ENCODE measurements at places on chromosomes 11 and 22.
A peak's percentile ranks its signal among the peaks of the same experiment; 100 is the strongest.

DNA sequence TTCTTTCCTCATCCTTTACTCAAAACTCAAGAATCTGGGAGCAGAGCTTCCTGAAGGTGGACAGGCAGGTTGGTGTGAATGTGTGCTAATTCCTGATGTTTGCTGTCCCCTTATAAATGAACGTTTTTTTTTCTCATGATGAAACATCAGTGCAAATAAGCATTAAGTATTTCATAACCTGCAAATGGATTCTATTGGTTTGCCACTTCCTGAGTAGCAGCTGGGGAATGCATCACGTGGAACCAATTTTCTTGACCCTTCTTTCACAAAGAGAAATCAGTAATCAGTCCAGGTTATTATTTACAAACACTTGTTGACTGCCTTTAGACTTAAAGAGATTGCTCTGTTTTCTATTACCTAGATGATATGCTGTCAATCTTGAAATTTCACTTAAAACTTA lies 40.1 kb upstream of the SCN3B start:
- DNase-seq, result no peak

GRCh38 chr11:61082931-61083531 lies 19.3 kb upstream of the CD5 start:
- no peak for DNase-seq

- peak; percentile 16 for DNase-seq
Observed at GRCh38 chr11:111765320-111765983, 737 bp downstream of the PPP2R1B start.

DNA sequence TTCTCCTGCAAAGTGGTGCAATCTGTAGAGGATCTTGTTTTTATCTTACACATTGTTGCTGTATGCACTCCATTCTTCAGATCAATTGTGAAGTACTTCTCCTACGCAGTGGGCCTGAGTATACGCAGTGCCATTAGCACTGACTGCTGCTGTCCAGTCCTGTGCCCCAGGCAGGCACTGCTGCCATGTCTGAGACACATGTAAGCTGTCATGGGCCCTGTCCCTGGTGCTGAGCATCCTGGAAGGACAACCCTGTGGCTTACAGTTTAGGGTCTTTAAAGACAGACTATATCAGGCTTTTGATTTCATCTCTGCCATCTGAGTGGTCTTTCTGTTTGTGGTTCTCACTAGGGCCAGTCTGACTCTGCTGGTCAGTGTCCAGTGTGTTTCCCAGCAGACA lies 44.8 kb upstream of the PTPN5 start:
- no peak for DNase-seq

DNA sequence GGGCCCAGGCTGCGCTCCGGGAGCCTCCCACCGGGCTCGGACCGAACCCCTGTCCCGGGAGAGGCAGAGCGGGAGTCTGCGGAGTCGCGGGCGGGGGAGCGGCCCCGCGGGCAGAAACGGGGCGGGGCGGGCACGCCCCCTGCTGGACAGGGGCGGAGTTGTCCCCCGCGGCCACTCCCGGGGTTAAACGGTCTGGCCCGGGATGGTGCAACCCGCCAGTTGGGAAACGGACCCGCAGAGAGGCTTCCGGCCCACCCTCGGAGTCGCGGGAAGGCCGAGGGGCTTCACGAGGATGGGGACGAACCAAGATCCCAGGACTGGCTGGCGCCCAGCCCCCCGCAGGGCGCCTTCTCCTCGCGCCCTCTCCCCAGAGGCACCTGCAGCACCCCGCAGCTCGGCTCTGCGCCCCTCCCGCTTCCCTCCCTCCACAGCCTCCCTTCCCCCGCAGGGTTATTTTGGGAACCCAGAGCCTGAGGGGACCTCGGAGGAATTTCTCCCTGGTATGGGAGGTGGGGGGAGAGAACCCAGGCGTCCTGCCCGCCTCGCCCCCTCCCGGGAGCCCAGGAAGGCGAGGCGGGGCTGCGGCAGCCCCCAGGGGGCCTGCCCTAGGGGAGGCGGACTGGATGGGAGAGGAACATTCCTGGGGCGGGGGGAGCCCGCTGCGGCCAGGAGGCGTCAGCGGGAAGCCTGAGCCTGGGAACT lies 902 bp downstream of the RASGRP2 start:
- peak; percentile 19 for DNase-seq

DNA sequence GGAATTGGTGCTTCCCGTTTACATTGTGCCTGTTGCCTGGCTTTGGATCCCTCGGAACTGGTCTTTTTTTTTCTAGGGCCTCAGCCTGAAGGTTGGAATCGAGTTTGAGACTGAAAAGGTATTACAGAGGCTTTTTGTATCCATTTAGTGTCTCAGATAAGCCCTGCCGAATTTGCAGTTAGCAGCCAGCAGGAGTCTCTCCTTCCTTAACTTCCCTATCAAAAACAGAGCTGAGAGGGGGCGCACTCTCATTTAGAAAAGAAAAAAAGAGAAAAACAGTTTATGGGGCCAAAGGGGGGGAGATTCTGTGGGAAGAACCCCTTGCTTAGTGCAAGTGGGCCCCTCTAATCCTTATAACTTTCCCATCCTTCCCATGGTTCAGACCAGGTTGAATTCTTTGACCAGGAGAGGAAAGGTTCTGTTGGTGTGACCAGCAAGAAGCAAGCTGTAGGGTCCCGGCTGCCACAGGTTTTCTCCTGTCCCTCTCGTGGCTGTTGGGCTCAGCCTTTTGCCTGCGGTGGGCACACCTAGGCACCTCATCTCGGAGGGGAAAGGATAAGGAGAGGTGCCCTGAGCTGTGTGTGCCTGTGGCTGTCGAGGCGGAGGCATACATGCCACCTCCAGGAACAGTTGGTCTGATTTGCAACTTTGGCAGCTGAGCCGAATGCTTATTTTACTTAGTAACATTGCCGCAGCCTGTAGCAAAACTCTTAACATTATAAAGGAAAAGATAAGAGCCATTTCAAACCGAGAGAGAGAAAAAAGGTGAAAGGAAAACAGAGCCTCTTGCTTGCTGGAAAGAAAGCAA lies 565.0 kb upstream of the CNTN5 start:
- no peak for DNase-seq

- DNase-seq, result no peak
Observed at GRCh38 chr11:112507281-112507680, 246.6 kb upstream of the PLET1 start.

GRCh38 chr11:22076271-22076930 lies 116.5 kb upstream of the ANO5 start:
- no peak for DNase-seq

- DNase-seq, result no peak
Observed at GRCh38 chr11:44623341-44623730, 57.9 kb downstream of the CD82 start.

DNA sequence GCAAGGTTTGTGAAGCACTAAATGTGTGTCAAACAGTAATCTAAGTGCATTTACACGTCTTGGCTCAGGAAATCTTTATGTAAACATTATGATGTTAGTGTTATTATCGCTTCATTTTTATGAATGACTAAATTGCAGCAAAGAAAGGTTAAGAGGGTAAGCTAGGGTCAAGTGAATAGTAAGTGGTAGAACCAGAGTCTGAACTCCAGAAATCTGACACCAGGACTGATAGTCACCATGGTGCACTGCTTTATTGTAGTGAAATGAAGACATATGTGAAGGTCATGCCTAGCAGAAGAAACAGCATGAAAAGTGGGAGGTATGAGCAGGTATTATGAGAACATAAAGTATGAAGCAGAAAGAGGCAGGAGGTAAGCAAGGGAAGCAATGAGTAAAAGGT lies 368.7 kb upstream of the TENM4 start:
- peak; percentile 97 for DNase-seq

DNA sequence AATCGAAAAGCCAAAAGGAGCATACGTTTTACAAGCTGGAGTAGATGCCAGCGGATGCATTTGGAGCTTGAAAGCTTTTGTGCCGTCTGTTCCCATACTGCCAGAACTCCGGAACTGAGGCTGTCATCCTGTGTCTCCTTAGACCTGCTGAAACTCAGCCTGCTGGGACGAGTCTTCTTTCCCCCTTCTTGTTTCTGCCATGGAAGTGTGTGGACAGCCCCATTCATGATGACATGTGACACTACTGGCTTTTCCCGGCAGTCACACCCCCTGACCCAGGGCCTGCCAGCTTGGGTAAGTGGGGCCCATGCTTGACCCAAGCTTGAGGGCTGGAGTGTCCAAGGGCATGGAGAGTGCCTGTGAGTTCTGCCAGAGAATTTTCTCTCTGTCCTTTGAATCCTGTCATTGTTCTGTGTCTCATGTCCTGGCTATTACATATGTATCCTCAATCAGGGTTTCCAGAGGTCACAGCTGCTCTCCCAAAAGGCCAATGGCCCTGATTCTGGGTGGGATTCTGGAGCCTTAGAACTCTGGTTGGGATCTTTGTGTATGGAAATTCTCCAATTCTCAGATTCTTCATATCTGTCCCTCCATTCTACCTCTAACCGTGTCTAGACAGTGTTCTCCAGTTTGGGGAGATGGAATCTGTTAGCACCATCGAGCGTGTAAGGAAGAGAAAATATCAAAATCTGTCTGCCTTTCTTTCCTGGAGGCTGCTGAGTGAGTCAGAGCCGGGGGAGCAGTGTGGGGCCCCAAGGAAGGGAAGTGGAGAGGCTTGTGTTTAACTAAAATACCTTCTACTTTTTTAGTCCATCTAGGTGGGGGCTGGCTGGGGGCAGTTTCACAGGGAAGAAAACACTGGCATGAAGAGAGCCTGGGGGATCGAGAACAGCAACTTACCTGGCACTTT lies 73.2 kb downstream of the KIAA1671 start:
- no peak for DNase-seq

DNA sequence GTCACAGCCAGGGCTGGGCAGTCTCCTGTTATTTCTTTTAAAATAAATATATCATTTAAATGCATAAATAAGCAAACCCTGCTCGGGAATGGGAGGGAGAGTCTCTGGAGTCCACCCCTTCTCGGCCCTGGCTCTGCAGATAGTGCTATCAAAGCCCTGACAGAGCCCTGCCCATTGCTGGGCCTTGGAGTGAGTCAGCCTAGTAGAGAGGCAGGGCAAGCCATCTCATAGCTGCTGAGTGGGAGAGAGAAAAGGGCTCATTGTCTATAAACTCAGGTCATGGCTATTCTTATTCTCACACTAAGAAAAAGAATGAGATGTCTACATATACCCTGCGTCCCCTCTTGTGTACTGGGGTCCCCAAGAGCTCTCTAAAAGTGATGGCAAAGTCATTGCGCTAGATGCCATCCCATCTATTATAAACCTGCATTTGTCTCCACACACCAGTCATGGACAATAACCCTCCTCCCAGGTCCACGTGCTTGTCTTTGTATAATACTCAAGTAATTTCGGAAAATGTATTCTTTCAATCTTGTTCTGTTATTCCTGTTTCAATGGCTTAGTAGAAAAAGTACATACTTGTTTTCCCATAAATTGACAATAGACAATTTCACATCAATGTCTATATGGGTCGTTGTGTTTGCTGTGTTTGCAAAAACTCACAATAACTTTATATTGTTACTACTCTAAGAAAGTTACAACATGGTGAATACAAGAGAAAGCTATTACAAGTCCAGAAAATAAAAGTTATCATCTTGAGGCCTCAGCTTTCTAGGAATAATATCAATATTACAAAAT lies 13.4 kb downstream of the OR51B4 start:
- no peak for DNase-seq

DNA sequence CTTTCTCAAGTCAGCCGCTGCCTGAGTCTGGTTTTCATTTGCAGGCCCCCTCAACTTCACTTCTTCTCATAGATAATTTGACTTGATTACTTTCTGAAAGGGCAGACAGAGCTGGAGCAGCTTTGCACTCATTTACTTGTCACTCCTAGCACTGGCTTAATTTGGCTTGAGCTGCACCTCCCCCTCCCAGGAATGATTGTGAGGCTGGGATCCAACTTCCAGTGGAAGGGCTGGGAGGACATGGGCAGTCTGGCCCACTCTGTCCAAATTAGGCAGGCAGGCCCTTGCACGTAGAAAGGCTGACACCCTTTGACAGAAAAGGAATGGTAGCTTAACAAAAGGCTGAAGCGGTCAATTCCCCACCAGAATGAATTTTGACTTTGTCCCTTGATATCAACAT lies 453.9 kb downstream of the ETS1 start:
- DNase-seq, result no peak

- DNase-seq, result no peak
Observed at GRCh38 chr11:132257871-132258270, 887.5 kb downstream of the NTM start.

DNA sequence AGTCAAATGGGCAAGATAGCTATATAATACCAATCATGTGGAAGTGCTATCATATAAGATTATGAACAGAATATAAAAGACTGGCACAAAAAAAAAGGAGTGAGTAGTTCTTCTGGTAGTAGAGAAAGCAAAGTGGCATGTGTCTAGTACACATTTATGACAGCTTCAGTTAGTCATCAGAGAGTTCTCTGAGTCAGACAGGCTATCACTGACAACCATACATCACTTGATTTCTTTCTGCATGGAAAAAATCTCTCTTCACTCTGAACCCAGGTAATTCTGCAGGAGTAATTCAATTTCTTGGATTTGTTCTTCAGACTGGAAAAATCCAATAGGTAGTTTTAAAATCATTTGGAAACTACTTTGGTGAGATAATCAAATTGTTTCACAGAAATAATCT lies 286.8 kb upstream of the ANO3 start:
- DNase-seq, result no peak

DNA sequence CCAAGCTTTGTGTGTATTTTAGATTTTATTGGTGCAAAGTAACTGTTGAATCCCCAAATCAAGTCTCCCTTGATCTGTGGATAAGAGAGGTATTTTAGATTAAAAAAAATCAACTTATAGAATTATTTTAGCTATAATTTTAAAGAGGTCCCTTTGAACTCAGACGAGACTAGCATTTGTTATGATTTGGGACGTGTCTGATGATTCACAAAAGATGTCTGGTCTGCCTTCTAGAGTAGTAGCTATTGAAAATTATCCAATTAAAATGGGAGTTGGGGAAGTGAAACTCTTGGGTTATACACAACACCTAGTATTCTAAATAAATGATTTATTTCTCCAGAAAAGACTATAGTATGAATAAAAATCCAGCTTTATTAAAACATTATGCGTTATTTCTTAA lies 227.9 kb upstream of the GRIA4 start:
- DNase-seq, result no peak

DNA sequence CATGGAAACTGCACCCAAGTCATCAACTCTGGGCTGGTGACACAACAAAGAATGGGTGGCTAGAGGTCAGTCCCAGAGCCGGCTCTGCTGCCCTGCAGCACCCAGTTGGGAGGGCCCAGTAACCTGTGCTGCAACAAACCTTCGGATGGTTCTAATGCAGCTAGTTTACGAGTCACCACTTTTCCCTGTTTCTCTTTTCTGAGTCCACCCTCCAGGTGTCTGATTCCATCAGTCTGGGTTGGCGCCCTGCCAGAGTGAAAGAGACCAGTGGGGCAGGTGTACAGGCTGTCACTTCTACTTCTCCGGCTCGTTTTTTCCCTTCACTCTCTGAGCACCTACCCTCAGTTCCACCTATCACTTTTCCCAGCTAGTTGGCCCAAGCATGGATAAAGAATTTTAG lies 572.9 kb downstream of the NTM start:
- peak; percentile 87 for DNase-seq

DNA sequence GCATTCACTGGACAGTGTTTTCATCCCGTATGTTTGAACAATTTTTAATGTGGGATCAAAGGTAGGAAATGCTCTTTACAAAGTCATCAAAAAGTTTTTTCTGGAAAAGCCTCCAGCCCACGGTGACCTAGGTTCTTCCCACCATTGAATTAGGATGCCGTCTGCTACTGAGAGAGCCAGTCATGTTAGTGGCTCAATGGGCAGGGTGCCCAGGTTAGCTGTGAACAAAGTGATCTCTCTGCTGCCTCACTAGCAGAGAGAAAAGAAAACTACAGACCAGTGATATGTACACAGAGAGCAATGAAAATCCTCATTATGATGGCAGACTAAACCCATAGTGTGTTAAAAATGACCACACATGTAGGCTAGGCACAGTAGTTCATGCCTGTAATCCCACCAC lies 32.4 kb downstream of the KCNQ1 start:
- DNase-seq, result no peak

All from NCI-H1105 treated with DMSO at 0.1 percent for 48 hours (cell line).